ENCODE measurements at places on chromosomes 6 and 20. TPM values are rescaled to one million over a fixed set of nuclear protein-coding genes. Genes with fewer than 3 reads are reported as not detected.

DNA sequence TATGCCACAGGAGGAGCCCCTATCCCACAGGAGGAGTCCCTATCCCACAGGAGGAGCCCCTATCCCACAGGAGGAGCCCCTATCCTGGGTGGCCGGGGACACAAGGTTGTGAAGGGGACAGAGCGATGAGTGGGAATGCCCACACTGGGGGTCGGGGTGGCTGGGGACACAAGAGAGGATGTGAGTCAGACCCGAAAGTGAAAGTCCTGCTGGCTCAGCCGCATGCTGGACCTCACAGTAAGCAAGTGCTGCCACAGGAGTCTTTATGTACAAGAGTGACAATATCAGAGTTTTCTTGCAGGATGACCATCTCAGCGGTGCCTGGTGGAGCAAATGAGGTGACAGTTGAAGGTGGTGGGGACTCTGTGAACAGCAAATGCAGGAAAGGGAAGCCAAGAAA lies 93.7 kb downstream of the PSMB1 start:
- DNase-seq = no peak
- peaks cover 13% of the 10 kb centered on the region for H3K4me1 ChIP-seq
- no peak overlapping the region for H3K27ac ChIP-seq
- no peaks in the 10 kb centered on the region for H3K36me3 ChIP-seq
- H3K4me3 ChIP-seq = no peak overlapping the region

DNA sequence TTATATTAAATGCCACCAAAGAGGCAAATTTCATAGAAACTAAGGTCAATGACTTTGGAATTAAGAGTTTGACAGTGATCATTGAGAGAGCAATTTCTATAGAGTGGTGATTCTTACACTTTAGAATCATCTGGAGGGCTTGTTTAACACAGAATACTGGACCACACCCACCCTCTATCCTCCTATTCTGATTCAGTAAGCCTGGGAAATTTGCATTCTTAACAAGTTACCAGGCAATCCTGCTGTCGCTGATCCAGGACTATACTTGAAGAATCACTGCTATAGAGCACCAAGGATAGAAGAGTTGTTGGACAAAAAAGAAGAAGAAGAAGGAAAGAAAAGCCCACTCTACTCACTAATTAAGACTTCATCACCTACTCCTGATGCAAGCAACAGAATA lies 21.3 kb upstream of the TBX18 start:
- H3K4me3 ChIP-seq = no peak overlapping the region
- no peaks in the 10 kb centered on the region for H3K4me1 ChIP-seq
- no peak overlapping the region for H3K27ac ChIP-seq
- no peaks in the 10 kb centered on the region for H3K27me3 ChIP-seq
- no peak for DNase-seq
- H3K36me3 ChIP-seq = no peaks in the 10 kb centered on the region

GRCh38 chr6:74409447-74409846 lies 713.4 kb downstream of the CD109 start:
- H3K4me3 ChIP-seq = no peak overlapping the region
- no peak for DNase-seq
- no peaks in the 10 kb centered on the region for H3K4me1 ChIP-seq
- H3K27ac ChIP-seq = no peak overlapping the region

MKKS gene
- total RNA-seq = 16.5 TPM

- H3K4me3 ChIP-seq = no peak overlapping the region
- no peaks in the 10 kb centered on the region for H3K4me1 ChIP-seq
- H3K36me3 ChIP-seq = no peaks in the 10 kb centered on the region
- no peak for DNase-seq
- H3K27ac ChIP-seq = no peak overlapping the region
Observed at GRCh38 chr6:25927178-25927577, 3.3 kb downstream of the SLC17A2 start.

CD164 gene
- total RNA-seq = 149 TPM
